Stimulated activated CD8-positive, alpha-beta memory T cell treated with anti-CD3 and anti-CD28 coated beads, Interleukin-4, amount 100 ng/mL, for 1 hour (primary cell): ENCODE measurements at places on chromosomes 3 and 15.

GRCh38 chr15:62781081-62781497, 261.5 kb upstream of the TPM1 start:
- DNase-seq = no peak

DNA sequence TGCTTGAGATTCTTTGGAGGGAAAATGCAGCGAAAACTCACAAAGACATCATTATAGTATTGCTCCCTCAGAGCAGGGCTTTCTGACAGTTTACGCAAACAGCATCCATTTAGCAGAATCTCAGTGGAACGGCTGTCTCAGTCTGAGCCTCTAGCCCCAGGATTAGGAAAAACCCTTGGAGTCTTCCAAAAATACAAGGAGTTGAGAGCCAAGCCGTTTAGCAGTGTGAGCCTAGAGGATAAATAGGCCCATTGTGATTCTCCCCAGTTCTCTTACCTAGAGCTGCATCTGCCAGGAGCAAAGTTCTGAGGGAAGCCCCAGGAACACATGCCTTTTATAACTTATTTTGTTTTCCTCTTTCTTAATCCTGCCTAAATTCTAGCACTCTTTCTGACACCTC, 359.6 kb downstream of the NTRK3 start:
- DNase-seq = no peak

DNA sequence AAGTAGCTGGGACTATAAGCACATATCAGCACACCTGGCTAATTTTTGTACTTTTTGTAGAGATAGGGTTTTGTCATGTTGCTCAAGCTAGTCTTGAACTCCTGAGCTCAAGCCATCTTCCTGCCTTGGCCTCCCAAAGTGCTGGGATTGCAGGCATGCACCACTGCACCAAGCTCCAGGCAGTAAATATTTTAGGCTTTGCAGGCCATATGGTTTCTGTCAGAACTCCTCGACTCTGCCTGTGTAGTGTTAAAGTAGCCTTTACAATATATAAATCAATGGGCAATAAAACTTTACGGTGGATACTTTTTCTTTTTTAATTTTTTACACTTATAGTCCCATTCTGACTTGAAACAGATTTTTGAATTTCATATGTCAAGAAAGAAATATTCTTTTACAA, 41.6 kb downstream of the DAG1 start:
- no peak for DNase-seq

GRCh38 chr15:64430000-64430735, 30.2 kb upstream of the ZNF609 start:
- DNase-seq = peak; percentile 4

- no peak for DNase-seq
Observed at GRCh38 chr15:44325568-44325967, 37.0 kb downstream of the GOLM2 start.
